Activated gamma-delta T cell treated with Interleukin-2 at 50 U/mL for 16 hours (primary cell): ENCODE measurements at places on chromosomes 3 and 15.

GRCh38 chr3:169658311-169658931 is 5.1 kb downstream of the MECOM start:
- DNase-seq: no peak

- DNase-seq: no peak
Observed at GRCh38 chr3:12929801-12930200, 88.4 kb upstream of the RPL32 start.

- DNase-seq: no peak
Observed at GRCh38 chr3:11726146-11726545, 82.4 kb upstream of the VGLL4 start.

GRCh38 chr3:40191251-40191650 is 118.3 kb upstream of the EIF1B start:
- DNase-seq: no peak

GRCh38 chr15:34652726-34653033 is 69.2 kb upstream of the GOLGA8B start:
- no peak for DNase-seq

DNA sequence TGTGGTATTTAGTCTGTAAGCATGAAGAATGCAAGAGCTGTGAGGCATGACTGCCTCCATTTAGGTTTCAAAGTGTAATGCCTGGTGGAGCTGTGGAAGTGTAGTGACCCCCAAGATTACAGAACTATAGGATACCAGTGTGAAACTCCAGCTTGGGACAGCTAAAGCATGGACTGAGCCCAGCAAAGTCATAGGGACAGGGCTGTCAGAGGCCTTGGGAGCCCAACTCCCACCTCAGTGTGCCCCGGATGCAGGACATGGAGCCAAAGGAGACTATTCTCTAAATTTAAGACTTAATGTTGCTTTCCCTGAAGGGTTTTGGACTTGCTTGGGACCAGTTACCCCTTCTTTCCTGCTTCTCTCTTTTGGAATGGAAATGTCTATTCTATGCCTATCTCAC is 10.8 kb downstream of the GPR15 start:
- no peak for DNase-seq

GRCh38 chr3:79002465-79003372 is 765.1 kb downstream of the ROBO1 start:
- DNase-seq: no peak

- no peak for DNase-seq
Observed at GRCh38 chr3:38119248-38119544, 17.7 kb downstream of the ACAA1 start.

GRCh38 chr3:14333621-14334020 is 68.8 kb upstream of the SLC6A6 start:
- DNase-seq: no peak

GRCh38 chr15:89501646-89502045 is 5.3 kb upstream of the RHCG start:
- DNase-seq: no peak

DNA sequence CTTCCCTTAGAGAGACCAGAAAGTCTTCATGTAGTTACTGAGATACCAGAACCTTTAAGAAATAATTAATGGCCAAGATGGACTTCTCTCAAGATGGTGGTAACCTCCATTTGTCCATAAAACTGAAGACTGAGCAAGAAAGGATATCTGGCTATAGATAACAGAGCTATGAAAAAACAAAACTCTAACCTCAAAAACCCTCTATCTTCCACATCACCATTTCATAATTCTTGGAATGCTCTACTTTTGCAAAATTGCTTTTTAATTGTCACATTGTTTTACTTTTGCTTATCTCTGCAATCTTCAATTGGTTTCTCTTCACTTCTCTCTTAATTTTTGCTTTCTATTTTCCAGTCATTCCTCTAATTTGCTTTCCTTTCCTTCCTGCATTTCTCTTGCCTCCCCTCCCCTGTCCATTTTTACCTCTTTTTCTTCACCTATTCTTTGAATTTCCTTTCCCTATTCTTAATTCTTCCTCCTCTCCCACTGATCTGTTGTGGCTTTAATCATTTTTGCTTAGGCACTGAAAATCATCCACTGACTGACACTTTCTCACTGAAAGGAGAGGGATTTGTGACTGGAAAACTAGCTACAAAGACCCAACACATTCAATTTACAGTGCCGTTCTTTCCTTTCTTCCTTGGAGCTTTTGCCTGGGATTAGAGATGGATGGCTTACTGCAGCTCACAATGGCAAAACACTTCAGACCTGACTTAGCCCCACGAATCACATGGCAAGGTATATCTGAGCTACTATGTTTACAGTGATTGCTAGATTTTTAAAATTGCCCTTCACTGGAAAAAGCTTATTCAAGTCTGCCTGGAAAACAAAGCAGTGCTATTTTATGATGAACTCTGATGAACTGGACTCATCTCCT is 242.8 kb downstream of the CHST2 start:
- DNase-seq: no peak

GRCh38 chr3:46209746-46210470 is 1.8 kb upstream of the CCR1 start:
- no peak for DNase-seq

- no peak for DNase-seq
Observed at GRCh38 chr3:87333393-87333892, 57.1 kb upstream of the POU1F1 start.

DNA sequence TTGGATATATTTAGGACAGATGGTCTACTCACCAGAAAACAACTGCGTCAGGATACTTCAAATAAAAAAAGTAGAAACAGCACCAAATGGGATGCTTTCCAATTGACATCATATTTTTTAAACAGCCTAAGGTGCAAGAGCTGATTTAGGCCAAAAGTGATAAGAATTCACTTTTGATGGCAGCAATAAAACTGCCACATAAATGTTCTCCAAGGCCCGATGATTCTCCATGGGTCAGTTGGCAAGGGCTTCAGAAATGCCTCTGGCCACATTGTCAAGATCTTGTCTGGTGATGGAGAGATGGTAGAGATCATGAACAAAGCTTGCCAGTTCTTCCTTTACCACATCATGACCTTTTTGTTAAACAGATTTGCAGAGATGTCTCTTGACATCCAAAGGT is 38.9 kb downstream of the LDHAL6B start:
- no peak for DNase-seq

- no peak for DNase-seq
Observed at GRCh38 chr15:41238100-41238499, 7.0 kb downstream of the CHP1 start.

DNA sequence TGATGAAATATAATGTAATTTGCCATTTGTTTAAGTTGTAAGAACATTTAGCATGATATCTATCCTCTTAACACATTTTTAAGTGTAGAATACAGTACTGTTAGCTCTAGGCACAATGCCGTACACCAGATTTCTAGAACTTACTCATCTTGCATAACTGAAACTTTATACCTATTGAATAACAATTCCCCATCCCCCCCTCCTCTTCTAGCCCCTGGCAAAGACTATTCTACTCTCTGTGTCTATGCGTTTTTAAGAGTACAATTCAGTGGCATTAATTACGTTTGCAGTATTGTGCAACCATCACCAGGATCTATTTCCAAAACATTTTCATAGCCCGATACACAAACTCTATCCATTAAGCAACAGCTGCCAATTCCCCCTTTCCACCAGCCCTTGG is 261.7 kb downstream of the PLOD2 start:
- no peak for DNase-seq

DNA sequence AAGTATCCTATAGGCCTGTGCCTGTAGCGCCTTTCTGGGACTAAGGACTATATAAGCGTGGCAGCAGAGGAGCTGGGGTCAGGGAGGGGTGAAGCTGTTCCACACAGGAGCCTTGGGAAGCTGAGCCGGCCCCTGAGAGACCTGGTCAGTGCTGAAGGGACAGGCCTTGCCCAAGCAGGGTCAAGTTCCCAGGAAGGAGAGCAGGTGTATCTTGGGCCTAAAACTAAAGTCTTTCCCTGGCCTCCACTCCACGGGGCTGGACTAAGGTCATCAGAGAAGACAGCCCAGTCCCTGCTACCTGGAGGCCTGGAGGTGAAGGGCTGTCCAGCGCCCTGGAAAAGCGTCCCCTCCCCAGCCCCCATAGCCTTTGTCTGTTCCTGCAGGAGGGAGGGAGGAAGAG is 23.9 kb upstream of the NR2C2 start:
- DNase-seq: no peak

GRCh38 chr3:86949850-86950249 is 41.1 kb downstream of the VGLL3 start:
- DNase-seq: no peak
